ENCODE measurements at places on chromosomes 13 and 19. TPM values are rescaled to one million over a fixed set of nuclear protein-coding genes. Genes with fewer than 3 reads are reported as not detected.

GRCh38 chr13:95341441-95341840, 40.2 kb upstream of the ABCC4 start:
- DNase-seq = no peak

MYO1F gene
- polyA plus RNA-seq = 5.5 TPM

ZFP14 gene
- 13.3 TPM for polyA plus RNA-seq

ZNF253 gene
- 28.4 TPM for polyA plus RNA-seq

- DNase-seq = no peak
Measured at GRCh38 chr19:3025549-3025886, 3.6 kb downstream of the TLE2 start.

LAMP1 gene
- polyA plus RNA-seq = 180 TPM

GRCh38 chr13:66532146-66532545, 698.0 kb downstream of the PCDH9 start:
- no peak for DNase-seq

GRCh38 chr19:10288662-10289166, 1.0 kb upstream of the ICAM5 start:
- no peak for DNase-seq

DIRAS1 gene
- 3.6 TPM for polyA plus RNA-seq

GRCh38 chr13:63198071-63198470, 1782.4 kb upstream of the PCDH20 start:
- no peak for DNase-seq

GRCh38 chr19:54480051-54480450, 7.0 kb upstream of the CDC42EP5 start:
- DNase-seq = no peak

GRCh38 chr13:97279913-97280312, 57.8 kb downstream of the MBNL2 start:
- peak; percentile 66 for DNase-seq

Measured in renal cortex interstitium (tissue), 15 donors.